ENCODE measurements at places on chromosomes 1 and 21. TPM values are rescaled to one million over a fixed set of nuclear protein-coding genes. Genes with fewer than 3 reads are reported as not detected.

Gene TDRKH
- 1.7 TPM for total RNA-seq

Gene GBP1
- total RNA-seq, result 97.8 TPM

GRCh38 chr1:204286831-204287421 is 72.8 kb downstream of the PLEKHA6 start:
- DNase-seq, result peak; percentile 81

Gene ZNF683
- not detected for total RNA-seq

GRCh38 chr1:231806623-231807495 is 180.3 kb downstream of the DISC1 start:
- peak; percentile 60 for DNase-seq

DNA sequence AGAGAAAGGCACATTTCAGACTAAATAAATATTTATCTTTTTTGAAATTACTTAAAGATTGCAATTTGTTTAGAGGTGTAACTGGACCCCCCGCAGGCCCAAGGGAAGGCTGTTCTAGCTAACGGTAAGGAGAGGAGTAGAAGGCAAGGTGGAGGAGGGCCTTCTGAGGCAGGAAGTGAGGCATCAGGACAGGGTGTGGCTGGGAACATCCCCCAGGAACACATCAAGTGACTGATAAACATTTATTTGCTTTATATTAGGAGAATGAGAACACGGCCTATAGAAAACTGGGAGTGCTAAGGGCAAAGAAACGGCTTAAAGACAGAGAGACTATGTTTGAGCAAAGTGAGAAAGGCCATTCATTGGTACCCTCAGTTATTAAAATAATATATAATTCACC is 23.2 kb downstream of the HIVEP3 start:
- DNase-seq, result no peak

Gene SPATA46
- total RNA-seq, result not detected

GRCh38 chr1:33903210-33903589 is 39.3 kb downstream of the HMGB4 start:
- no peak for DNase-seq

- no peak for DNase-seq
Measured at GRCh38 chr1:160077486-160077885, 3.9 kb upstream of the KCNJ9 start.

DNA sequence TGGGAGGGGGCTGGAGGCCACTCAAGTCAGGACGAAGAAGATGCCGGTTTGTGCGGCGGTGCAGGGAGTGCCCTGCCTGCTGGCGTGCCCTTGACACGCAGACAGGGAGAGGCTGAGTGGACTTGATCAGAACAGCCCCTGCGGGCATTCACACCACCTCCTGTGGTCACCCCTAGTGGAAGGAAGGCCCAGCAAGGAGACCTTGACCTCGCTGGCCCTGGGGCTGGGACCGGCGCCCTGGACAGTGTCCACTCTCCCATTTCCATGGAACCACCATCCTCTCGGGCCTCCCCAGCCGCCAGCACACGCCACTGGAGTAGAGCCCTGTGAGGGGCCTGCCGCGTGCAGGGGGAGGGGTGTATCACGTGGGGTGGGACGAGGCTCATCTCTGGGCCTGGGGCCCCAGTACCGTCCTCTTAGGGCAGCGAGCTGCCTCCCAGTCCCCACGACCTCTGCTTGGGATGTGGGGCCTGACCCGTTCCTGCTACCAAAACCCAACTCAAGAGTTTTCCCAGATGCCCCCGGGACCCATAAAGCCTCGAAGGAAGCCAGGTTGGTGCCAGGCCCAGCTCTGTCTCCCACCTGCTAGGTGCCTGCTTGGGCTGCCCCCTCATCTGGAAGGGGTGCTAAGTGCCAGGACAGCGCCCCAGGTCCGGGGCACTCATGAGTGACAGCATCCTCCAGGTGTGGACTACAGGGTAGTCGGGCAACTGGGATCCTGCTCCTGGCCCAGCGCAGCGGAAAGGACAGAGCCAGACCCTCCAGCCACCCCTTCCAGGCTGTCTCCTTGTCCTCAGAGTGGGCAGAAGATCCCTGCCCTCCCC is 62.8 kb downstream of the SLX9 start:
- DNase-seq, result no peak

Gene CAPN8
- 0.35 TPM for total RNA-seq

GRCh38 chr1:87344231-87344630 is 15.6 kb downstream of the LMO4 start:
- DNase-seq, result no peak

DNA sequence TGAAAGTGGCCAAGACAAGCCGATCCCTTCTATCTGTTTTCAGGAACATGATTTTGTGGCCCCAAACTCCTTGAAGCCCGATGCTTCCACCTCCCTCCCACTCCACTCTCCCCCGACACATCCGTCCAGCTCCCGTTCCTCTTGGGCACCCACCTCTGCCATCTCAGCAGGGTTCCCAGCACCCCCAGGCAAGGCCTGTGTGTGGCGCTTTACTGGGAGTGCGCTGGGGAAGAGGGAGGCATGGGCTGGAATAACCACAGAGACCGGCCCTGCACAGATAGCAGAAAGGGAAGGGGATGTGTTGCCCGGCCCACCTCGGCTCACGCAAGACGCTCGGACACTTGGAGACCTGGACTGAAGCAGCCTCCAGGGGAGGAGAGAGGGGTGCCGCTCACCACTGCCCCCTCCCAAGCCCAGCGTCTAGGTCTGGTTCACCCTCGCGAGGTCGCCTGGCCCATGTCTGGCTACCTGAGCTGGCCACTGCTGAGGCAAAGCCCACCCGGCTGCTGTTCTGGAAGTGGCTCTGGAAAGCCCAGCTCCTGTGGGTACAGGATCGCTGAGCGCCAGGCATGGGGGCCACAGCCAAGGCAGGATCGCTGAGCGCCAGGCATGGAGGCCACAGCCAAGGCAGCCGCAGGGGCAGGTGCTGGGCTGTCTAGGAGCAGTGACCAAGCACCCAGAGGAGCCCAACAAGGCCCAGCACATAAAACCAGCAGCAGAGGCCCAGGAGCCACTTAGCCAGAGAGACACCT is 23.8 kb upstream of the COL18A1 start:
- DNase-seq, result peak; percentile 43

DNA sequence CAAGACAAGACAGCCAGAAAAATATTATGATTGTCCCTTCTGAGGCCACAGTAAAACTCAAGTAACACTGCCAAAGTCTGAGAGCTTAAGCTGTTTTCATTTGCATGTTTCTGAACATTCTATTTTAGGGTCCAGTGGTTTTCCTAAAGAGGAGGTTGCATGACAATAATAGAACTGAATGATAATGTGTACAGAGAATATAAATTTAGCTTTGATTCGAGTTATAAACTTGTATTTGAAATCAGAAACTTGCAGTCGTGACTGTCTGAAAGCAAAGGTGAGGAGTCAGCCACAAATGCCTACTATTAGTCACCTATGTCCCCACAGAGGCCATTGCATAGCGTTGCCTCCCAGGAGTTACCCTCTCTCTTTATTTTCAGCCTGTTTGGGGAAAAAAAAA is 363.1 kb upstream of the ADGRL2 start:
- no peak for DNase-seq

DNA sequence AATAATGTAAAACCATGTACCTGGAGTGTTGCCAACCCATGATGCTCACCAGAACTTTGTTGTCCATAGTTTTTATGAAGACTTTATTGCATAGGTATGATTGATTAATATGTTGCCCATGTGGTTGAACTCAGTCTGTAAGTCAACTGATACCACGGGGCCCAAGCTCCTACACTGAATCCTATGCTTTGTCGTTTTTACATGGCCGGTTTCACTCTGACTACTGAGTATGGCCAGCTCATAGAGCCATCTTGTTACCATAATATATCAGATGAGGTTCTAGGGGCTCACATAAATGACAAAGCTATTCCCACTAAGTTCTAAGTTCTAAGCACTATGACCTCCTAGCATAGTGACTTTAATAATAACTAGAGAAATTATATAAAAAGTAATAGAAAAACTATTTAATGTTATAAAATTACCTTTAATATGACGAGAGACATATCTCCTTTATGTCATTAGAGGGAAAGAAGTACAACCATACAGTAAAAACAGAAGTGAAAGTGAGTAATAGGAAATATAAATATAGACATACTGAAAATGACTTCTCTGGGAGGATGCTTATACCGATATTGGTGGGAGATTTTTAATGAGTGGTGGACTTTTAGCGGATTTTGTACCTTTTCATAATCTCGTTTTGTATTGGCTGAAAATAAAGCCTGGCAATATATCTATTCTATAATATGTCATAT is 983.4 kb upstream of the PRMT6 start:
- no peak for DNase-seq

DNA sequence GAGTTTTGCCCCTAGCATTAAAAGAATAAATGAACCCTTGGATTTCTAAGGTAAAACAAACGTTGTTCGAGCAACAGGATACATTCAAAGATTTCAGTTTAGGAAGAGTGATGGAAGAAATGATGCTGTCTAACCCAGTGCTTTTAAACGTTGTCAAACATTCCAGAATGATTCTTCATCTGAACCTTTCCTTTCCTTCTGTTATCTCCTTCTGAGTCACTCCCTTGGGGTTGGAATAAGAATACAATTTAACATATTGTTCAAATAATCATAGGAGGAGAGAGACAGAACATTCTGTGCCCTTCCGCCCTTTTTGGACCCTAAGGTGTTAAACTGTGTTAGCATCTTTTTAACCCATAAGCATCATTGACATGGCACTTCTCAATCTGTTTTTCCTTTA is 61.1 kb upstream of the RCOR3 start:
- no peak for DNase-seq

DNA sequence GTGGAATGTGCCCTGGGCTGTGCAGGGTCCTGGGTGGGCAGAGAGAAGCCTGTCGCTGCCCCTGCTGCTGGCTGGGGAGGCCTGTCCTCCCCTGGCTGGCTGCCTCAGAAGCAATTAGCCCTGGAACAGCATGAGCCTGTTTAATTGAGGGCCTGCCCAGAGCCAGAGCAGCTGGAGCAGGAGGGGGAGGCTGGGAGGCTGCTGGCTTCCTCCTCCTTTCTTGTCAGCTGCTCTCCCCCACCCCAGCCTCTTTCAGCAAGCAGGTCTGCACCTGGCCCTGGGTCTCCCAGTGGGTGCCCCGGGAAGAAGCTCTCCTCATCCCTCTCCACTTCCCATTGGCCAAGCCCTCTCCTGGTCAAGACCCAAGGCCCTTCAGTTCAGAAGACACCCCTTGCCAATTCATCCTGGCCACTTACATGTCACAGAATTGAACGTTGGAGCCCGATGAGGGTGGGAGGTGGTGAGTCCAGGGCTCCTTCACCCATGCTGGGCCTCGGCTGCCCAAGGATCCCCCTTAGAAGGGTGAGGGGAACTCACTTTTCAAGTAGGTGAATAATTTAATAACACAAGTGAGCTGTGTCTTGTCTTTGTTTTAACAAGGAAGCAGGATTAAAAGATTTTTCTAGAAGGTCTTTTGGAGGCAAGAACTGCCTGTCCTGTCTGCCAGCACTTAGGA is 13.2 kb downstream of the AMPD2 start:
- DNase-seq, result no peak

Gene ITLN2
- total RNA-seq, result not detected

Gene CFH
- 699 TPM for total RNA-seq

Gene MX2
- 0.53 TPM for total RNA-seq

DNA sequence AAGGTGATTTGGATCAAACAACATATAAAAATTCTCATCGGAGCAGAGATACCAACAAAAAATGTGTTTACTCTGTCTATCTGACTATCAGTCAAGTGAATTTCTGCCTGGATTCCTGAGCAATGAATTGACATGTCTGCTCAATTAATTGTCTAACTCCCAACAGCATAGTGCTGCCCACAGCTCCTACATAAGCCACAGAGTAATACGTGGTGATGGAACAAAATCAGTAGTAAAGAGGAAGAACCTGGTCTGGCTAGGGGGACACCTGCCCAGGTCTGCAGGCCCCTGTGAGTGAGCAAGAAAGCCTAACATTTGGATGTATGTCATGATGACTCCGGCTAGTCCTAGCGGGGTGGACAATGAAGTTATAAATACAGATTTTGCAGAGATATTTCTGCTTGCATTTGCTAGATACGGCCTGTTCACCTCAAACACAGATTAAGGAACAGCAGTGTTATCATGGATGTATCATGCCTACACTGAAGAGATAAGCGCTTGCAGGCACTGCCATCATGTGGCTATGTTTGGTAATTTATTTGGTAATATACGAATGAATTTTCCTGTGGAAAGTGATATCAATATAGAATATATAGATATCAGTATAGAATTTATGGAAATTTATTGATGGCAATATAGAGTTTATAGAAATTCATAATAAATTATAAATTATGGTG is 69.6 kb upstream of the LRRC8B start:
- DNase-seq, result no peak

Gene HSPB7
- total RNA-seq, result 1.4 TPM

DNA sequence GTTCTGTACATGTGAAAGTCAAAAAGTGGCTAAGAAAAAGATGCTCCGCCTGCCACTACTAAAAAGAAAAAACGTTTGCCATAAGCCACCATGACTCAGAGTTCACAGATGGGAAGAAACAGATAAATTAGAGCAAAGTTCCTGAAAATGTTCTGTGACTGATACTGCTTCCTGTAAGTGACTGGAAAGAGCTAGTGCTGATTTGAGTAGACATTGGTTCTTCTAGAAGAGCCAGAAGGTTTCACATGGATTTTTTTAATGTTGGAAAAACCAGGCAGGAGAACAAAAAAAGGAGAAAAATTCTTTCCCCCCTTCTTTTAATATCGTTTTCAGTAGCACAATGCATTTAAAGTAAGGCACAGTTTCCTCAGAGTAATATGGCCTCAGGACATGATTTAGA is 221.4 kb downstream of the HLX start:
- DNase-seq, result no peak

DNA sequence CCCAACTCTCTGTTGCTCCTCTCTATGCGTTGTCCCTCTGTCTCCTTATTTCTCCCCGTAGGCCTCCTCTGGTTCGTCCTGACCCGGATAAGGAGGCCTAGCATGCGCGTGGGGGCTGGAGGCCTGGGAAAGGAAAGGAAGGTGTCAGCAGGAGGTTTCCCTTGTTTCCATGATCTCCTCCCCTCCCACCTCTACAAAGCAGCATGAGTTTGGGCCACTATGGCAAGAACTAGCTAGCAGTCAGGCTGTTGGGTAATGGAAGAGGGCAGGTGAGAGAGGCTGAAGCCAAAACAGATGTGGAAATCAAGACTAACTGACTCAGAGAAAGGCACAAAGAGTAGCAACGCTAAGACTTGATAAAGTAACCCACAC is 687 bp upstream of the SEMA6C start:
- DNase-seq, result no peak

DNA sequence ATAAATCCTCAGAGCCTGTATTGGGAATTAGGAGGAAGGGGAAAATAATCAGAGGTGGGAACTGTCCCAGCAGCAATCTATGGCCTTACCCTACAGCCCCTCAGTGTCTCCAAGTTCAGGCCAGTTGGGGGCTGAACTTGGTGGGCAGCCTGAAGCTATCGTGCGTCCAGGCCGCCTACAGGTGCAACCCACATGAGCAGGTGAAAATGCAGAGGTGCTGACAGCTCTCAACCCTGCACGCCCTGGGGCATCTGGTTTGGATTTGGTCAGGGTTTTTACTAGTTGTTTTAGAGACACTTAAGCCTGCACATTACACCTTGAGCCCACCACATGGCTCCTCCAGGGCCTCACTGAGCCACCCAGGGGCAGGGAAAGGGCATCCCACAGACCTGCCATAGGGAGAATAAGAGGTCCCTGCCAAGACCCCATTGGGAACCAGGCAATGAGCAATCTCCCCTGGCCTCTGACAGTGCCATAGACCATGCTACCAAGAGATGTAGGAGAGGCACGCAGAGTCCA is 209.5 kb downstream of the FOXD2 start:
- DNase-seq, result no peak
